ENCODE measurements at places on chromosomes 3 and 15.

DNA sequence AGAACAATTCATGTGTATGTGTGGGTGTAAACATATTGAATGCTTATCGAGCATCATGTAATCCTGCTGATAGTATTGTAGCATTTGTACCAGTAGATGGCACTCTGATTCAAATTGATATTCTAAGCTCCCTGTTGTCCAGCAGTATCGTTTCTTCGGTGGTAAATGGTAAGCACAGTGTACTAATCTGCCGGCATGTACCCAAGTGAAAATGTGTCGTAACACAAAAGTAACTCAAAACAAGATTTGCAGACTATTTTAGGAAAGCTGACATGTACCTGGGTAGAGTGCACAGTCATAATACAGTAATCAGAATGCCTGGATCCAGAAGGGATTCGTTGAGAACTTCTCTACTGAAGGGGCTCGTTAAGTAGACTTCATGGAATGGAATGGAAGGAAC is 31.7 kb upstream of the MNS1 start:
- DNase-seq: peak; percentile 82

DNA sequence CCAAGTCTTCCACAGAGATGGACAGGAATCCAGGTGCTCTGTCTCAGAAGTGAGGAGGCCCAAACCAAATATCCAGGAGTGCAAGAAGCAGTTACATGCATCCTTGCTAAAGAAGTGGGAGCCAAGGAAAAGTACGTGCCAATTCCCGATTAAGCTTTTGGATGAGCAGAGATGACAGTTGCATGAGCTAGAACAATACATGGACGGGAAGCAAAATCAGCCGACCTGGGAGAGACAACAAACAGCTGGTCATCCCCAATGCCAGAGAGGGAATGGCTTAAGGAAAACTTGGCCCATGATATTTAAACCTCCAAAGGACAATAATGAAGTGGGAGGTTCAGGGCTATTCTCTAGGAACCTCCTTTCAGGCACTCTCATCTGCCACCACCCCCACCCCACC is 86.0 kb upstream of the ABHD17C start:
- DNase-seq: no peak

DNA sequence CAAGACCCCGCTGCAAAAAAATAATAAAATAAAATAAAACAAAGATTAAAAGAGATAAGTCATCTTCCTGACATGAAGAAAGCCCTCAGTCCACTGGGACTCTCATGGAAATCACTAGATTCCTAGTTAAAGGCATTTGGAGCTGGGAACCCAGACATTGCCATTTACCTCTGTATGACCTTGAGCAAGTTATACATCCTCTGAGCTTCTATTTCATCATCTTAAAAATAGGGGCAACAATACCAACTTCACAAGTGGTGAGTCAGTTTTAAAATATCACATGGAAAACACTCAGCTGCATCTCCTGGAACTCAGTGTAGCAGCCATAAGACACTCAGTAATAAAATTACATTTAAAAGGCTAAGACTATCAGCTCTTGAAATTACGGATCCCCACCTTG is 334.8 kb downstream of the ERC2 start:
- DNase-seq: no peak

DNA sequence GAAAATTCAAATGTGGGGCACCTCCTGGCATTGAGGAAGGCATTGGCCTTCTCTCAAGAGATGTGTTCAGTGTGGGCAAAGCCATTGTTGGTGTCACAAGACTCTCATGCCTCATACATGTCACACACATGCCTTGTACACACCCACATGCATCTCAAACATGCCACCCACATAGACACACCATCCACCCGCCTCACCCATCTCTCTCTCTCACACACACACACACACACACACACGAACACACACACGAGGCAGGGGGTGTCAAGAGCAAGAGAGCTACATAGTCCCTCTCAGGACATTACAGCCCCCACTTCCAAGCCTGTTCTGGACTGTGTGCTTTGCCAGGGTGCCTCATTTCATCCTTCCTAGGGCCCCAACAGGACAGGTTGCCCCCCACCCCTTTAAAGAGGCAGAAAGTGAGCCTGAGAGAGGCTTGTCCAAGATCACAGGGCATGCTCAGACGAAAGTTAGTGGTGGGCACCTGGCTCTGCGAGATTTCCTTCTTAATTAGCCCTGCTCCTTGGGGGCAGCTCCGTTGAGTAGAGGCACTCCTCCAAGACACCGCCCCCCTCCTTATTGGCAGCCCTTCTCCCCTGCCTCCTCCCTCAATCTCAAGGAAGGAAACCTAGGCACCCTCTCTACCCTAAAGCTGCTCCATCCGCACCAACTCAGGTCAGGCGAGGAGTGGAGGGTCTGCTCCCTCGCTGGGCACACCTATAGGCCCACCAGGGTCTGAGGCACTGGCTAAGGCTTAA is 50.5 kb upstream of the CCDC174 start:
- DNase-seq: no peak

GRCh38 chr15:37698679-37699078 is 235.8 kb upstream of the TMCO5A start:
- no peak for DNase-seq

- no peak for DNase-seq
Observed at GRCh38 chr3:133293397-133294110, 106.3 kb upstream of the BFSP2 start.

DNA sequence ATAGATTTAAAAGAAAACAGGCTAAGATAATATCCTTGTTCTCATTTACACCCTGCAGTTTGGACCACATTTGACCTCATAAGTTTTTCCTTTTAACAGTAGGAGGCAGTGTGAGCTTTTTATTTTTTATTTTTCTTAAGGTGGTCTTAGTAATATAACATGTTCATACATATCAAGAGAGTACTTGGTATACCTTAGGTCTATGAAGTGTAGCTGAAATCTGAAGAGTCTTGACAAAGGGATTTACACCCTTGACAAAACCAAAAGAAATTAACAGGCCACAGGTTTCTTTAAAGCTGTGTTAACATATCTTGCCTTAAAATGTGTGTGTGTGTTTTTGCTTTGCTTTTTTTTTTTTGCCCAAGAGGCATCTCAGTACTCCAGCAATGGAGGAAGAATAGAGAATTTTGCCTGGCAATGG is 3.2 kb downstream of the RAP2B start:
- peak; percentile 57 for DNase-seq

- DNase-seq: no peak
Observed at GRCh38 chr3:182925944-182926337, 54.4 kb downstream of the DCUN1D1 start.

- no peak for DNase-seq
Observed at GRCh38 chr3:147640781-147641180, 231.6 kb downstream of the ZIC1 start.

Data from AML-193 (cell line).